ENCODE measurements at places on chromosomes 2 and 18. TPM values are rescaled to one million over a fixed set of nuclear protein-coding genes. Genes with fewer than 3 reads are reported as not detected.

PLA2R1 gene
- total RNA-seq = not detected

TCF23 gene
- total RNA-seq = not detected

DAPL1 gene
- not detected for total RNA-seq

HOXD9 gene
- total RNA-seq = not detected

GPD2 gene
- total RNA-seq = 40.9 TPM

CSRNP3 gene
- total RNA-seq = not detected

CHRNA1 gene
- not detected for total RNA-seq

UGT1A3 gene
- not detected for total RNA-seq

ANKRD30B gene
- total RNA-seq = not detected

STAT4 gene
- 72.2 TPM for total RNA-seq

PLEK gene
- total RNA-seq = 6.0 TPM

VAMP5 gene
- total RNA-seq = 28.0 TPM

DNA sequence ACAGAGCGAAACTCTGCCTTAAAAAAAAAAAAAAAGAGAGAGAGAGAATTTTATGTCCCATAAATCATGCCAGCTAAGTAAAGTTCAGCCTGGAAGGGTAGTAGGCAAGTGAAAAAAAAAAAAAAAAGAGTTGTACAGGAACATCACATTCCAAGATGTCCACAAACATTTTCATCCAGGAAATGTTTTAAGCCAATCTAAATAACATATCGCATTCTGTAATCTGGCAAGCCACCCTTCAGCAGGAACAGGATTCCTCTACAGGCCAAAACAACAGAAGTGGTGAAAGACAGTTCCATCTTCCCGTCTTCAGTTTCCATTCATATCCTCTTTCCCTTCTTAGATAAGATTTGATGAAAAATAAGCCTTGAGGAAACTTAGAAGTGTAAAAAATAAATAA, 1108.1 kb upstream of the DDX18 start:
- H3K27me3 ChIP-seq = no peaks in the 10 kb centered on the region
- H3K27ac ChIP-seq = no peak overlapping the region
- no peaks in the 10 kb centered on the region for H3K36me3 ChIP-seq
- no peak for DNase-seq

GRCh38 chr18:77144451-77145118, 12.0 kb upstream of the MBP start:
- H3K4me3 ChIP-seq = no peak overlapping the region
- H3K27me3 ChIP-seq = no peaks in the 10 kb centered on the region
- H3K36me3 ChIP-seq = peaks cover 8% of the 10 kb centered on the region
- no peak for DNase-seq
- no peak overlapping the region for H3K27ac ChIP-seq

DNA sequence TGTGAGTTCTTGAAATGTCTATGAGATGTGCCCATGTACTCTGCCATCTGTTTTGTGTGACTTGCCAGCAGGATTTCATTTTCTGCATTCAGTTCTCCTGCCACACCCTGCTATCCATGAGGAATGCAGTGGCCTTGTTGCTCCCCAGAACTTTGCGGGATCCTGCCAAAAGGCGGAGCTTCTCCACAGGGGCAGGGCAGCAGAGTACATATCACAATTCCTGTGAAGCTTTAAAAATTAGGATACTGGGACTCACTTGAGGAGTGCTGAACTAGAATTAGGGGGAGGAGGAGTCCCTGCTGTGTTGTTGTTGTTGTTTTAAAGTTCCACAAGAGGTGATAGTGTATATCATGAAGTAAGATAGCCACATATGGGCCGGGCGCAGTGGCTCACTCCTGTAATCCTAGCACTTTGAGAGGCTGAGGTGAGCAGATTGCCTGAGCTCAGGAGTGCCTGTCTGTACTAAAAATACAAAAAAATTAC, 76.4 kb downstream of the TANC1 start:
- no peaks in the 10 kb centered on the region for H3K27me3 ChIP-seq
- H3K4me1 ChIP-seq = no peaks in the 10 kb centered on the region
- H3K27ac ChIP-seq = no peak overlapping the region
- no peak for DNase-seq
- H3K36me3 ChIP-seq = no peaks in the 10 kb centered on the region

- H3K4me1 ChIP-seq = peaks cover 33% of the 10 kb centered on the region
- peak overlapping the region; percentile 74 for H3K27ac ChIP-seq
- H3K27me3 ChIP-seq = no peaks in the 10 kb centered on the region
- peak overlapping the region; percentile 84 for H3K4me3 ChIP-seq
- peak; percentile 68 for DNase-seq
Observed at GRCh38 chr2:161237392-161238264, 70.6 kb upstream of the PSMD14 start.

GRCh38 chr18:79631761-79632446, 47.7 kb upstream of the CTDP1 start:
- DNase-seq = peak; percentile 18
- peaks cover under 1% of the 10 kb centered on the region for H3K27me3 ChIP-seq
- H3K4me3 ChIP-seq = no peak overlapping the region
- peaks cover 9% of the 10 kb centered on the region for H3K4me1 ChIP-seq
- H3K36me3 ChIP-seq = no peaks in the 10 kb centered on the region

DNA sequence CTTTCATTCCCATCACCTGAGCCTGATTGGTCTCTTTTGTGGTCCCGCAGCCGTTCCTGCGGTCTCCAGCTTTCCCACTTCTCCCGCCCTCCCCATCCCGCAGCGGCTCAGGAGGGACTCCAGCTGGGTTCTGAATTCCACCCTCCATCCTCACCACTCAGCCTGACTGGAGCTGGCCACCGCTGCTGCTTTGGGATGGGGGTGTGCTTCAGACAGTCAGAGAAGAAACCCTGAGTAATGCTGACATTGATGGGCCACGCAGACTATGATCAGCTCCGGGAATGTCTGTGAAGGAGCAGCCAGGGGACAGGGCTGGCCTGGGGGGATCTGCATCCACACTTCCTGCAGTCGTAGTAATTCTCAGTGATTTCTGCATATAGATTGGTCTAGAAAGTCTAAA, 45.9 kb upstream of the TXNDC2 start:
- no peak overlapping the region for H3K4me3 ChIP-seq
- H3K36me3 ChIP-seq = no peaks in the 10 kb centered on the region
- DNase-seq = no peak
- no peak overlapping the region for H3K27ac ChIP-seq

- peaks cover 16% of the 10 kb centered on the region for H3K4me1 ChIP-seq
- no peaks in the 10 kb centered on the region for H3K27me3 ChIP-seq
- no peak overlapping the region for H3K4me3 ChIP-seq
- no peaks in the 10 kb centered on the region for H3K36me3 ChIP-seq
- H3K27ac ChIP-seq = no peak overlapping the region
- no peak for DNase-seq
Observed at GRCh38 chr2:8554296-8554806, 127.5 kb upstream of the ID2 start.

DNA sequence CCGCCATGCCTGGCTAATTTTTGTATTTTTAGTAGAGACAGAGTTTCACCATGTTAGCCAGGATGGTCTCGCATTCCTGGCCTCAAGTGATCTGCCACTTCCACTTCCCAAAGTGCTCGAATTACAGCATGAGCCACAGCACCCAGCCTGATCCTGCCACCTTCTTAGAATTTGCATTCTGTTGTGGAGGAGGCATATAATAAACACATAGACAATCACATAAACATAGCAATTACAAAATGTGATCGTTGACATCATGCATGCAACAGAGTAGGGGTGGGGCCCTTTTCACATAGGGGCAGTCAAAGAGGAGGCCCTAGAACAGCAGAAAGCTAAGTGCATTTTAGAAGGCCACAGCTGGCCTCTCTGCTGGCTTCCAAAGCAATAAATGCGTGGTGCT, 39.9 kb upstream of the TSPYL6 start:
- H3K36me3 ChIP-seq = no peaks in the 10 kb centered on the region
- no peak overlapping the region for H3K4me3 ChIP-seq
- H3K4me1 ChIP-seq = no peaks in the 10 kb centered on the region
- H3K27me3 ChIP-seq = no peaks in the 10 kb centered on the region

- H3K36me3 ChIP-seq = no peaks in the 10 kb centered on the region
- peaks cover 23% of the 10 kb centered on the region for H3K27me3 ChIP-seq
- no peak overlapping the region for H3K4me3 ChIP-seq
- H3K27ac ChIP-seq = no peak overlapping the region
- peak; percentile 71 for DNase-seq
Observed at GRCh38 chr2:118202707-118203303, 114.5 kb downstream of the INSIG2 start.

DNA sequence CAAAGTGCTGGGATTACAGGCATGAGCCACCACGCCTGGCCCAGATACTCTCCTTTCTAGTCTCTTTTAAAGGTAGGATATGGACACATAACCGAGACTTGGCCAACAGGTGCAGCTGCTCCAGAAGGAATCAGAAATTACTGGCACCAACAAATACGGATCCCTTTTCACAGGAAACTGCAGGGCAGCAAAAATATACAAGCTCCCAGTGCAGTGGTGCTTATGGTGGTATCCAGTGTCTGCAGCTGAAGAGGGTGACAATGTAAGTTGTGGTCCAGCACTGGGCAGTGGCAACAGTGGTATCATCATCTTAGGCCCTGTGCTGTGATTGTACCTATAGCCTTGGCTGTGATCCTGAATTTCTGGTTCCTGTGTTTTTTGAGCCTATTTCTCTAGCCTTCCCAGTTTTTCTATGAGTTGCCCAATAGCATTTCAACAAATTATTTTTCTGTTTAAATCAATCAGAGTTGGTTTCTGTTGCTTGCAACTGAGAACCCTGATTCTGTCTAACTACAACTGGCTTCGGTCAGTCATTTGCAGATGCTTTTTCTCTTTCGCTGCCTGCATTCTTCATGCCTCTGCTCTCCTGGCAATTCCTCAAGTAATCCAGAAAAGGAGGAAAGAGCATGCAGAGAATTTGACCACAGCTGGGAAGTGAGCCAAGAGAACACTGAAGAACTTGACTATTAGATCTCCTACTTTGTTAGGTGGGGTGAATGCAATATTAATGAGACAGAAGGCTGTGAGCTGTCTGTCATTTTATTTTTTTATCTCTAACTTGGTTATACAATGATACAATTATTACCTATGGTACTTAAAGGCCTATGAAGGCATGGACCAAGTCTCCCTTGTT, 30.8 kb upstream of the EML4 start:
- peaks cover 59% of the 10 kb centered on the region for H3K4me1 ChIP-seq
- peak overlapping the region; percentile 16 for H3K27ac ChIP-seq
- H3K4me3 ChIP-seq = no peak overlapping the region
- H3K27me3 ChIP-seq = no peaks in the 10 kb centered on the region
- H3K36me3 ChIP-seq = no peaks in the 10 kb centered on the region
- DNase-seq = no peak

- H3K27me3 ChIP-seq = no peaks in the 10 kb centered on the region
- DNase-seq = no peak
Observed at GRCh38 chr2:24304098-24304497, 56.2 kb downstream of the ITSN2 start.

DNA sequence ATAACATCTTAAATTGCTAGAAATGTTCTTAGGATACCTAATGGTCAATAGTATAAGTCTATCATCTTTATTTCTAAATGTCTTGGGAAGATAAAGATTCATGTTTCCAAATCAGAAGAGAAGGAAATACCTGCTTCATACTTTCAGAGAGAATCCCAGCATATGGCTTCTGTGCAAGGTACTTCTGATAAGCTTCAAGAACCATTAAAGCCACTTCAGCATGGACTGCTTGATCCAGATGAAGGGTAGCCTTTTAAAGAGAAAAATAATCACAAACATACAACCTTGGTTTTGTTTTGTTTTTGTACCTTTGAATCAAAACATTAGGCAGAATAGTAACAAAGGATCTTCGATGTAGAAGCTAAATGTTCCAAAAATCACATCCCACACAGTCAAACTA, 44.0 kb downstream of the EPG5 start:
- H3K36me3 ChIP-seq = peaks cover 23% of the 10 kb centered on the region
- H3K4me1 ChIP-seq = peaks cover 7% of the 10 kb centered on the region
- H3K4me3 ChIP-seq = no peak overlapping the region
- no peak overlapping the region for H3K27ac ChIP-seq

GRCh38 chr18:26453386-26453901, 94.9 kb downstream of the KCTD1 start:
- H3K27ac ChIP-seq = no peak overlapping the region
- no peak overlapping the region for H3K4me3 ChIP-seq
- H3K27me3 ChIP-seq = peaks cover 5% of the 10 kb centered on the region
- no peak for DNase-seq

GRCh38 chr2:234593636-234594035, 96.8 kb upstream of the ARL4C start:
- H3K27ac ChIP-seq = no peak overlapping the region
- H3K4me3 ChIP-seq = no peak overlapping the region
- no peaks in the 10 kb centered on the region for H3K36me3 ChIP-seq
- peaks cover 10% of the 10 kb centered on the region for H3K27me3 ChIP-seq
- DNase-seq = no peak
- no peaks in the 10 kb centered on the region for H3K4me1 ChIP-seq

DNA sequence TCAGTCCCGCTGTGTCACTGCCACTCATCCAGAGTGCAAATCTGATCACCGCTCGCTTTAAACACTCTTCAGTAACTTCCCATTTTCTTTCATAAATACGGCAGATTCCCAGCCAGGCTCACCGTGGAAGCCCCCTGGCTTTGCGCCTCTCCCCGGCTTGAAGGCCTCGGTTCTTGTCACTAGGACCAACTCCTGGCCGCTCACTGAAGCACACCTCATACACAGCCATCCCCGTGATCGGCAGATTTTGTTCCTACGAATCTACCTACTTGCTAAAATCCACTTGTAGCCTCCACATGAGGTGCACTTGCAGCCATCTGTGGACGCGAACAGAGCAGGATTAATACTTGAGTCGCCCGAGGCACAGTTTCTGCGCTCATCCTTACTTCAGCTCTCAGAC, 462.4 kb upstream of the MYT1L start:
- no peak overlapping the region for H3K27ac ChIP-seq
- no peak for DNase-seq
- H3K4me1 ChIP-seq = no peaks in the 10 kb centered on the region
- no peak overlapping the region for H3K4me3 ChIP-seq
- no peaks in the 10 kb centered on the region for H3K27me3 ChIP-seq

DNA sequence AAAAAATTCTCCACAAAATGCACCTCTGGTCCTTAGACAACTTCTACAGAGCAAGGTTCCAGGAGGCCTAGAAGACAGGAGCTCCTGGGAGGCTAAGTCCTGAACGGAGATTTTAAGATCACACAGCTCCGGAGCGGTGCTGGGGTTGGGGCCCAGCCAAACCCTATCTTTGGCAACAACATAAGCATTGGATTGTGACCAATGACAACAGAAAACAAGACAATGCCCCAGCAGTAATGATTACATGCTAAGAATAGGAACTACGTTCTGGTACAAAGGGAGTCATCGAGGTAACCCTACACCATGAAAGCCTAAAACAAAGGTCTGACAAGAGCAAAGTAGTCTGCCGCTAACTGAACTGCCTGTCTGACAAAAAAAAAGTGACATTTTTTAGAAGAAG, 171.2 kb downstream of the CMPK2 start:
- H3K36me3 ChIP-seq = no peaks in the 10 kb centered on the region
- H3K27ac ChIP-seq = no peak overlapping the region
- no peaks in the 10 kb centered on the region for H3K4me1 ChIP-seq
- peaks cover 2% of the 10 kb centered on the region for H3K27me3 ChIP-seq
- DNase-seq = no peak

Data from activated CD8-positive, alpha-beta T cell treated with anti-CD3 and anti-CD28 coated beads for 36 hours (primary cell).